ENCODE measurements at places on chromosomes 4 and X.

GRCh38 chrX:23383411-23383810 is 48.8 kb downstream of the PTCHD1 start:
- DNase-seq = no peak

DNA sequence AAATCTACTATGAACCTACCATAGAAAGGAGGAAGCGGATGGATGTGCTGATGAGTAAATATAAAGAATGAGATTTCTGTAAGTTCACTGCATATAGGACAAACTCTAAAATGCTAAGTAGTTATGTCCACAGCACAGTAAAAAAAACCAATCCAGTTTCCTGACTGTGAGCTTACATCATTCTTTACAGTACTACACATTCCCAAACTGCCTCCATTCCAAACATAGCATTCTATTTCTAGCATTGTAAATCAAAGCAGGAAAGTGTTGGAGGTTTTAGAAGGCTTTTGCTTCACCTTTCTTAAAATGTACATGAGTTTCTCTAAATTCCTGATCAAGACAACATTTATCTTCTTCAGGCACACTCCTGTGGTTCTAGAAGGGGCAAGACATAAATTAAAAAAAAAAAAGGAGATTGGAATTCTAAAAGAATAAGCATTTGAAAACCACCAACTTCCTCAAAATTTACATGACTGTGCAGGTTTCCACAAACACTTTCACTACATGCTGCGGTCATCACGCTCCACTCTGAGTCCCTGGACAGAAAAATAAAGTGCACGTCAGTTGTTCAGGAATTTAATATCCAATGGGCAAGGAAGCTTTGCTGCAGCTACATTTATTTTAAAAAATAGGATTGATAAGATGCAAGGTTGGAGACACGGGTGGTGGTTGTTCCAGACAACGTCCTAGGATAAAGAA is 297.6 kb upstream of the STS start:
- DNase-seq = no peak

DNA sequence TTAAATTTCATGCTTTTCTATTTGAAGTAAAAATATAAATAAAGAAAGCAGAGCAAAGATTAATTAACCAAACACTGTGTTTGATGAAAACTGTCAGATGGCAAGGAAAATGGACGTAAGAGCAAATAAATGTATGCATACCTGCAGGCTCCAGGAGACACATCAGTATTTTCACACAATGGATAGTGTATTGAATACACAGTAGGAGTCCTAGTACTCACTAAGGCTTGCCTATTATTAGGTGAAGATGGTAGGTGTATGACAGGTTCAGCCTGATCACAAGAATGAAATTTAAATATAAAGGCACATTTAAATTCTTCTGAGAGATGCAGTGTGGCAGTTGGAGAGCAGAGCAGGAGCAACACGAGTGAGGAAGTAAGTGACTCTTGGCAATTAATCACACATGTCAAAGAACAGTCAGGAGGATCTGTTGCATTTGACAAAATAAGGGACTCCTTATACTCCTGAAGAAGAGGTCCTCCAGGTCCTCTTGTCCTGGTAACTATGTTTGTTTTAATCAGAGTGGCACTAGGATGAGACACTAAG is 106.0 kb upstream of the NDST4 start:
- no peak for DNase-seq

GRCh38 chr4:1480720-1481119 is 74.5 kb upstream of the NKX1-1 start:
- no peak for DNase-seq

- no peak for DNase-seq
These were observed 502 bp downstream of the HNRNPDL start for GRCh38 chr4:82429728-82430192.
